Stimulated activated CD4-positive, alpha-beta T cell treated with anti-CD3 and anti-CD28 coated beads, Interleukin-12 subunit alpha, Interleukin-12 subunit beta, amount 100 ng/mL, for 4 hours (primary cell): ENCODE measurements at places on chromosomes 7 and 10.

GRCh38 chr7:30144657-30145306 is 10.0 kb downstream of the MTURN start:
- DNase-seq, result no peak

DNA sequence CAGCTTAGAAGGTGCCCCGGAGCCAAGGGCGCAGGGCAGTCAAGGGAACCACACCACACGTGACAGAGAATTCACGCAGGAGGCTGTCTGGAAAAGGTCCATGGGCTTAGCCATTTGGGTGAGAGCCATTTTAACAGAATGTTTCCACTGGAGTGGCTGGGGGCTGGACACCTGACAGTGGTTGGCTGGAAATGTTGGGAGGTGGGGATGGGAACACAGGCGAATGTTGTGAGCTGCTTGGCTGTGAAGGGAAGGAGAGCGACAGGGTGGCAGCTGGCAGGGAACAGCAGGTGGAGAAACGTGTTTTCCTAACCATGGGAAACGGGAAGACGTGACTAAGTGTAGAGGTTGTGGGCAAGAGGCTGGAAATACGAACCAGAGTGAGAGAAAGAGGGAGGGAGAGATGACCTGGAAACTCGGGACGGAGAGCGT is 100.5 kb upstream of the ZNF32 start:
- DNase-seq, result no peak

DNA sequence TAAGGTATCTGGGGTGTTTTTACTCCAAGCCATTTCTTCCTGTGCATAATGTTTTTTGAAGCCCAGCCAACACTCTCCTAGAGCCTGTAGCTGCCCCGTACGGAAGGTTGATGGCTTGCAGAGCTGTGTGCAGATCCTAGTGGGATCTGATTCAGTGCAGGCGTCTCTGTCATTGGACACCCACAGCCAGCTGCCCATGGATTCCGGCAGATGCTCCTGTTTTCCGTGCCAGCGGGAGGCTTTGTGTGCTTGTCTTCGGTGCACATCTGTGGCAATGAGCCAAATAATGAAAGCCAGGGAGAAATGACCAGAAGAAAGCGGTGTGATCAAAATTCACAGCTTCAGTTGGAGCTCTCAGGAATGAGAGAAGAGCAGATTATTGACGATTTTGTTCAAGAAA is 426.4 kb downstream of the TYW1 start:
- no peak for DNase-seq

DNA sequence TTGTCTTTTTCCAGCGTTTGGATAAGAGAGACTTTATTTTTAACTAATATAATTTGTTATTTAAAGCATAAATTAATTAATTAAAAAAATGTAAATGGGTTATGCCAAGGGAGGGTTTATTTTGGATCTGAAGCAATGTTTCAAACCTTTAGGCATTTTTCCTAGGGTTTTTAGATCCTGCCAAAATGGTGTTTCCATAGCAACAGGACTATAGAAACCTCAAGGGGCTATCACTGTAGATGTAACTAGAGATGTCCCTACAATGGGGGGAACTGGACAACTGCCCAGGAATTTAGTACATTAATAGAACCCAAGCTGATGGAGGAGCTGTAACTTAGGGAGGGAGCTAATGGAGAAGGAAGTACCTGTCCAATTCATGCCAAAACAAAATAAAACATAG is 57.3 kb downstream of the SLC39A12 start:
- no peak for DNase-seq

DNA sequence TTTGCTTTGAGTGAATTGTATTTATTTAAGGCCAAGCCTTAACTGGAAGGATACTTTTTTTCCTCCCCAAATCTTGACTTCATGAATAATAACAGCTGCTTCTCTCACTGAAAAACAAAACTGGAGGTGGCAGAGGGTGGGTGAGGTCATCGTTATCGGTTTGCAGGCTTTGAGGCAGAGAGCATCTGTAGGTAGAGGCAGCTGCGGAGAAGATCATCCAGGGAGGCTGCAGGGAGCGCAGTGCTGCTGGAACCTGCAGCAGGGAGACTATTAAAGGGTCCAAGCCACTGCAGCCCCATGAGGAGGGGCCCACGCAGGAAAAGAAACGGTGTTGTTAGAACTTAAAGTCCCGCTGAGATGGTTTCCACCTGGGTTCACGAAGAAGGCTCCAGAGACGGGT is 112.1 kb upstream of the SDK1 start:
- DNase-seq, result no peak

- no peak for DNase-seq
These were observed 16.5 kb upstream of the PRKAG2 start for GRCh38 chr7:151893405-151893923.

- DNase-seq, result no peak
These were observed 245.8 kb upstream of the MEOX2 start for GRCh38 chr7:15932318-15932717.

DNA sequence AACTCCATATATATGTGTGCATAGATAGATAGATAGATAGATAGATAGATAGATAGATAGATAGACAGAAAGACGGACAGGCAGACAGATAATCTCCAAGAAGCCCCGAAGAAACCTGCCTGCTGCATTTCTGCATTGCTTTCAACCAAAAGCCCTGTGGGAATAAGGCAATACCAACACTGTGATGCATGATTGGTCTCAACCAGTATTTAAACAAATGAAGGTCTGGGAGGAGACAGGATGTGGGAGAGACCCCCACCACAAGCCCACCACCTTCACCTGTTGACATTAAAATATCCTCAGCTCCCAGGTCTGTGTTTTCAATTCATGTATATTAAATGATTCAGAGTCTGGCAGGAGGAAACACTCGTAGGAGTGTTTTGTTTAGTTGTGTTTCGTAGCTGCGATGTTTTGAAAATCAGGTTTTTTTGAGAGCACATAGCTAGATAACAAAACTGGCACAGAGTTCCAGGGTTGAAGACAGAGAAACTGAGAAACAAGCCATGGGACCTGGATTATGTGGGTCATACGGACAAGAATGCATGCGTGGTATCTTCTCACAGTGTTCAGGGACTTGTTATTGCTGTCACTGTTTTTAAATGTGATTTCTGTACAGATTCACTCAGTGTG is 200.7 kb upstream of the AHR start:
- no peak for DNase-seq

GRCh38 chr10:110739811-110740271 is 95.7 kb downstream of the RBM20 start:
- DNase-seq, result no peak

DNA sequence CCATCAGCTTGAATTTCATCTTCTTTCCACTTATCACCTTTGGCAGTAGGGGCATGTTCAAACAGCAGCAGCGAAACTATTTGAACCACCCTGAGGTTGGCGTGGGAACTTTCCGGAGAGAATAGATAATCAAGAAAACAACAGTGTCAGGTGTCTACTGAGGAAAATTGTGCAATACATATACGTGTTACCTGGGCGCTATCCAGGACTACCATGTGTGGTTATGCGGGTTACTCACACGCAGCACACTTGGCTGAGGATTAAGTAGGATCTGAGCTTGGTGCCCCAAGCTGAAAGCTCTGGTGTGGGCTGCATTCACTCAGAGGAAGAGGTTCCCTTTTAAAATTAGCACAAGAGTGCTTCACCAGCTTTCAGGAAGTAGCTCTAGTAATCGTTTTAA is 8.8 kb upstream of the ABI1 start:
- no peak for DNase-seq

- peak; percentile 19 for DNase-seq
These were observed 11.4 kb upstream of the PAX4 start for GRCh38 chr7:127629268-127629854.

DNA sequence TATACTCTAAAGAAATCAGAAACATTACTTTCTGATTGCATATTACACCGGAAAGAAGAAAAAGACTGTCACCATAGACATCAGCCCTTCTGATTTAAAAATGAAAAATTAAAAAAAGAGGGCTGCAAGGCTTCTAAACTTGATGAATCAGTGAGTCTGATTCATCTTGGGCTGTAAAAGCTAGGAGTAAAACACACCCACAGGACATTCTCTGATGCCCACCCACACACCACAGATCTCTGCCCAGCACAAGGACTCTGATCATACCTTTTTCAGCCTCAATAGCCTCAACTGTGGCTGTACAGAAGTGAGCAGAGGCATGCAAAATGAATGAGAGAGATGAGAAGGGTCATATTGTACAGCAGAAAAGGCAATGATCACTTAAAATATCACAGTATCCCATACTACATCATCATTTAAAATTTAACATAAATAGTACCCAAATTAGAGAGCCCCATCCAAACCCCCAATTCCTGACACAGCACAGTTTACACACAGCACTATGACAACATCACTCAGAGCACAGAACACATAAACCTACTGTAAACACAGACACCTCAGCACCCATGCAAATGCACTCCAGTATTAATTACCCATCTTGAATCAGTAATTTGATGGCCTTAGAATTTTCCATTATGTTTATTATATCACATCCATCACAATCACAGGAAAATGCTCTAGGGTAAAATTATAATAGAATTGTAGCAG is 6.4 kb upstream of the MSS51 start:
- no peak for DNase-seq

DNA sequence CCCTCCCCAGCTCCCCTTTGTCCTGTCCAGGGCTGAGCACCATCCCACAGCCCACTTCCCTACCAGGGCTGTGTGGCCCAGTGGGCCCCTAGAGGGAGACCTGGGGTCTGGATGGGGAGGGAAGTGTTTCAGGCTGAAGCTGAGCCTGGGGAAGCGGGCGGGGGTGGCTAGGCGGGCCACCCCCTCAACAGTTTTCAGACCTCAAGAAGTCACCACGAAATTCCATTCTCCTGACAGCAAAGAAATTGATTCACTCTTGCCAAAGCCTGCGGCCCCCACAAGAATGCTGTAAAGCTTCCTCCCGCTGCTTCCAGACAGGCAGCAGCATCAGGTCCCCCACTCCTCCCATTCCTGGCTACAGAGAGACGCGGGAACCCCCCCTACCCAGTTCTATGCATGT is 2.5 kb upstream of the LFNG start:
- no peak for DNase-seq

- no peak for DNase-seq
These were observed 19.8 kb downstream of the GPR141 start for GRCh38 chr7:37703361-37703760.

DNA sequence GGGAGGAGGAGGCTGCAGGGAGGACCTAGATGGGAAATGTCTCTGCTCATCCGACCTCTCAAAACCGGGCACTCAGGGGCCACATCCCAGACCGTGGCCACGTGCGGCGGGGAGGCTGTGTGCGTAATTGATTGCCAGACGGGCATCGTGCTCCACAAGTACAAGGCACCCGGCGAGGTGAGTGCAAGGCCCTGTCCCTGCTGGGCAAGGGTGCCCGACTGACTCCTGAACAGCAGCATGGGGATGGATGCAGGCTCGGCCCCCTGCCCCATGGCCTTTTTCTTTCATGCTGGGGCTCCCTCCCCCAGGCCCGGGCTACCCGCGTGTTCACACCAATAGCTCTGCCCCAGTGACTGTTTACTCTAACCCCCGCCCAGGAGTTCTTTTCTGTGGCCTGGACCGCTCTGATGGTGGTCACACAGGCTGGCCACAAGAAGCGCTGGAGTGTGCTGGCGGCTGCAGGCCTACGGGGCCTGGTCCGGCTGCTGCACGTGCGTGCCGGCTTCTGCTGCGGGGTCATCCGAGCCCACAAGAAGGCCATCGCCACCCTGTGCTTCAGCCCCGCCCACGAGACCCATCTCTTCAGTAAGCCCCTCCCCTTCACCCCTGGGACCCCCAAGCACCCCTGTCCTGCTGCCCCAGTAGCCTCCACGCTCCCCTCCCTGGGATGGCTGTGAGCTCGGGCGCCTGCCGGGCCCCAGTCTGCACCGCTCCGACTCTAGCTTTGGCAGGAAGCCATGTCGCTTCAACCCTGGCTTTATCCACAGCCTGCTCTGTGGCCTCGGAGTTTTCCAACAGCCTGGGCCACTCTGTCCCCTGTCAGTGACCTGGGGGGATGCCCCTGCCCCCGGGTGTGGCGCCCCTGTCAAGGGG is 3.9 kb downstream of the LRWD1 start:
- DNase-seq, result no peak
